Motor neuron (in vitro differentiated cells): ENCODE measurements at places on chromosomes 7 and 10. TPM values are rescaled to one million over a fixed set of nuclear protein-coding genes. Genes with fewer than 3 reads are reported as not detected.

The VGF gene
- total RNA-seq, result 61.6 and 101 TPM in 2 replicates

The SERPINE1 gene
- total RNA-seq, result 105 and 128 TPM in 2 replicates

The SH2D4B gene
- 0.27 and 0.31 TPM in 2 replicates for total RNA-seq

The GPR158 gene
- total RNA-seq, result 0.88 and 0.91 TPM in 2 replicates

The MASTL gene
- total RNA-seq, result 13.0 and 13.2 TPM in 2 replicates

The VOPP1 gene
- 37.1 and 59.2 TPM in 2 replicates for total RNA-seq

The SLC13A1 gene
- total RNA-seq, result 0.12 TPM in 1 of 2 replicates, not detected in the other

The FEZF1 gene
- not detected in 2 replicates for total RNA-seq

The GCK gene
- total RNA-seq, result 4.1 and 5.0 TPM in 2 replicates

The CD36 gene
- total RNA-seq, result 98.4 and 126 TPM in 2 replicates

The RNF133 gene
- 0.20 TPM in 1 of 2 replicates, not detected in the other for total RNA-seq

The PSD gene
- 5.9 and 6.7 TPM in 2 replicates for total RNA-seq

The PANK1 gene
- total RNA-seq, result 10.1 and 14.0 TPM in 2 replicates

The TSPAN33 gene
- total RNA-seq, result 4.3 and 5.3 TPM in 2 replicates
